NCI-H774 (cell line): ENCODE measurements at places on chromosomes 7 and 10.

DNA sequence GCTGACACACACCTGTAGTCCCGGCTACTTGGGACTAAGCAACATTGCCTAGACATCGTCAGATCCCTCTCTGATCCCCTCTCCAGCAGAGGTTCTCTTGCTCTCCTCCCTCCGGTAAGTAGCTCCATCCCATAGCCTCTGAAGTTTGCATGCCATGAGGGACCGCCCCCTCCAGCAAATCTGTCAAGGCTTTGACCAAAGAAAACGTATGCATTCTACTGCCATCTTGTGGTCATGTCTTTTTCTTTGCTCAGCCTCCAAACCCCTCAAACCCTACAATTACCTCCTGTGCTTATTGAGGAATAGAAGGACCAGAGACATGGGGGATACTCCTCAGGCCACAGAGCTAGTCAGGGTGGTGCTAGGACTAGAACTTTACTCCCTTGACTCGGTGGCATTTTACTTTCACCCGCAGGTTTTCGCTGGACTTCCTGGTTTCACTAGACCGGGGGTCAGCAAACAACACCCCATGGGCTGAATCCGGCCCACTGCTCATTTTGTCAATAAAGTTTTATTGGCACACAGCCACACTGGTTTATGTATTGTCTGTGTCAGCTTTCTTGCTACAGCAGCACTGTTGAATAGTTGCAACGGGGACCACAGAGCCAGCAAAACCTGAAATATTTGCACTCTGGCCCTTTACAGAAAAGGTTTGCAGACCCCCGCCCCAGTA, 202.6 kb upstream of the FOXK1 start:
- peak; percentile 71 for DNase-seq

DNA sequence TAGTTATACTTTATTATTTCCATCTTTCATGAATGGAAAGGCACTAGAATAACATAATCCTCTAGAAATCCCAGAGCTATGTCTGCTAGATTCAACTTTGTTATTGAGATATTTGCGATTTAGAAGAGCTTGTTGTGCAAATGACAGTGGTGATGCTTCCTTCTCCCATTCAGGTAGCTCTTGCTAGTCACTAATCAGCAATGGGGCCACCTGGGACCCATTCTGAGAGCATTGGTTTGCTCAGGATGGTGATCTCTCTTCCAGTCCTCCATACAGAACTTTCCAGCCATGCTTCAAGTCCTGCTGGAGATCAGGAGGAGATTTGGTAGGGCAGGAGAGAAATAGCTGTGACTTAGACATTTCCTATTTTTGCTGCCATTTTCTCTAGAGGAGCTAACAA, 65.8 kb upstream of the WNT16 start:
- DNase-seq: no peak

- no peak for DNase-seq
Measured at GRCh38 chr10:27701938-27702537, 43.6 kb downstream of the MKX start.

GRCh38 chr10:43965033-43965917, 316.6 kb upstream of the ZNF32 start:
- DNase-seq: no peak

- no peak for DNase-seq
Measured at GRCh38 chr10:89664203-89664602, 19.2 kb upstream of the PANK1 start.

- no peak for DNase-seq
Measured at GRCh38 chr7:130814778-130815335, 80.8 kb upstream of the KLF14 start.

- DNase-seq: no peak
Measured at GRCh38 chr10:59124187-59124586, 52.3 kb upstream of the PHYHIPL start.
